Endothelial cell of umbilical vein (primary cell): ENCODE measurements at places on chromosomes 13 and 19.

DNA sequence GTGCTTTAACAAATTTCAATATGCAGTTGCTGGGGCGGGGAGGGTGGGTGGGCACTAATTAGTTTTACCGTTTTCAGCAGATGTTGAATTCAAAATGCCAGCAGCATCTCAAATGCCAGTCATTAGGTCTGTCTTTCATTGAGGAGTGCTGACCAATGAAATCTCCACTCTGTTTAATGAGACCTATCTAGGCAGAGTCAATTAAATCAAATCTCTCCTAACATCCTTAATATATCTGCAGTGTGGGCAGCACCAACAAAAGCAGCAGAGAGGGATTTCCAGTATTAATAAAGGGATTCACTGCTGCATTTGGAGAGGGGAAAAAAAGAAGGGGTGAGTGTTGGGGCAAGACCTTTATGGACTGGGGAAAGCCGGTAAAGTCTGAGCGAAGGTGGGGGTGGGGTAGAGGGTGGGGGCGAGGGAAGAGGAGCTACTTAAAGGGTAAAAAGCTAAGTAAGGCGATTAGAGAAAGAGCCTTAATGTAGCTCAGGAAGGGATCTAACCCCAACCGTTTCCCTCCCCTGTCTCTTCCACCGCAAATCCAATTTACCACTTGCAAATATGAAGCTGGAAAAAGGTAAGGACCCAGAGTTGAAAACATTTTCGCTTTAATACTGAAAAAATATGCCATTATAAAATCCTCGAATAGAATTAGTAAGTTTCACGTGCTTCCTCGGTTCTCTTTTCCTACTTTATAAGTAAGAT is 4.5 kb downstream of the SLITRK1 start:
- no peak for DNase-seq

DNA sequence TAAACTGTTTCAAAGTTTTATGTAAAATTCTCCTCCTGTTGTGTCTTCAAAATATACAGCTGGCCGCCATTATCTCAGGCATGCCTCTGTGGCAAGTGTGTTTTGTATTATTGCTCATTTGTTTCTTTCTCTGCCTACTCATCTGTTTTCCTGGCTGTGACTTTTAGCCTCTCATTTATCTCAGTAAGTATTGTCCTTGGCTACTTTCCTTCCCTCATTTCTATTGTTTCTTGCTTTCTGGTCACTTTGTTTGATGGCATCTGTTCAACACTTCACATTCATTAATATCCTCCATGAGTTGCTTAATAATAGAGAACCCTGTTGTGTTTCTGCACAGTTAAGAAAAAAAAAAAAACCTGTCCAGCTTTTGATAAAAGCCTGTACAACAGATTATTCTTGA is 869.4 kb downstream of the PCDH17 start:
- DNase-seq = peak; percentile 22

GRCh38 chr13:93289842-93290241 is 63.2 kb downstream of the GPC6 start:
- no peak for DNase-seq

GRCh38 chr19:1811942-1812425 is at the start of gene ATP8B3:
ATP8B3 (minus strand) TSS chr19:1812276; CDS start chr19:1811736, 540 bp downstream.
- DNase-seq = no peak
